ENCODE measurements at places on chromosomes 11 and 22.

DNA sequence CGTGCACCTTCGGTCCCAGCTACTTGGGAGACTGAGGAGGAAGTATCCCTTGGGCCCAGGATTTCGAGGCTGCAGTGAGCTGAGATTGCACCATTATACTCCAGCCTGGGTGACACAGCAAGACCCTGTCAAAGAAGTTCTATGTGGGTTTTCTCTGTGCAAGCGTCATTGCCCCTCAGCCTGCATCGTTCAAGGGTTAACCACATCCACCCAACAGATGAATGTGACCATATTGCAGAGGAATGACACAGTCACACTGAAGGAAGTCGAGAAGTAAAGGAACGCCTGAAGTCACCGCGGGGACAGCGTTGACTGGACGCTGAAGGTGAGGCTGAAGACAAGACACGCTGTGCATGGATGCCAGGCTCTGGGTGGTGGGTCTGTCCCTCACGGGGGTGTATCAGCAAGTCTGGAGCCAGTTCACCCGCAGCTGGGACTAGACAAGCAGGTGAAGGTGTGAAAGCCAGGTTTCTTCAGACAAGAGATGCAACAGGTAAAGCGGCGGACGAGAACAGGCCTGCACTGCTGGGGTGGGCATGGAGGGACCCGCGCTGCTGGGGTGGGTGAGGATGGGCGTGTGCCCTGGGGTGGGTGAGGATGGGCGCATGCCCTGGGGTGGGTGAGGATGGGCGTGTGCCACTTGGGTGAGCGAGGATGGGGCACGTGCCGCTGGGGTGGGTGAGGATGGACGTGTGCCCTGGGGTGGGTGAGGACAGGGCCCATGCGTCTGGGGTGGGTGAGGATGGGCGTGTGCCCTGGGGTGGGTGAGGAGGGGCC lies 36.5 kb upstream of the TOLLIP start:
- DNase-seq, result no peak

DNA sequence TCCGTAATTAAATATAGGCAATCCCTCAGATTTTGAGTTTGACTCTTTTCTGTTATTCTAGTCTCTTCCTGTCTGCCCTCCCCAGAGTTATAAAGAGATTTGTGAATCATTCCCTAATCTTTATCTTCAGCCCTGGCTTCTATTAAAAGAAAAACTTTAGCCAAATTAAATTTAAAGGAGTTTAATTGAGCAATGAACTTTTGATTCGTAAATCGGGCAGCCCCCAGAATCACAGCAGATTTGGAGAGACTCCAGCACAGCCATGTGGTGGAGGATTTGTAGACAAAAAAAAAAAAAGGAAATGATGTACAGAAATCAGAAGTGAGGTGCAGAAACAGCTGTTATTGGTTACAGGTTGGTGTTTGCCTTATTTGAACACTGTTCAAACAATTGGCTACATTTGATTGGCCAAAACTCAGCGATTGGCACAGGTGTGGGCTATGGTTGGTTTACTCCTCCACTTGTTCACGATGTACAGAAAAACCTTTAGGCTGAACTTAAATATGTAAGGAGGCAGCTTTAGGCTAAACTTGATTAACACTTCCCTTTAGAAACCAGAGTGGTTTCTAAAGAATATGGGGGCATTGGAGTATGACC lies 2.3 kb upstream of the ALKBH8 start:
- no peak for DNase-seq

DNA sequence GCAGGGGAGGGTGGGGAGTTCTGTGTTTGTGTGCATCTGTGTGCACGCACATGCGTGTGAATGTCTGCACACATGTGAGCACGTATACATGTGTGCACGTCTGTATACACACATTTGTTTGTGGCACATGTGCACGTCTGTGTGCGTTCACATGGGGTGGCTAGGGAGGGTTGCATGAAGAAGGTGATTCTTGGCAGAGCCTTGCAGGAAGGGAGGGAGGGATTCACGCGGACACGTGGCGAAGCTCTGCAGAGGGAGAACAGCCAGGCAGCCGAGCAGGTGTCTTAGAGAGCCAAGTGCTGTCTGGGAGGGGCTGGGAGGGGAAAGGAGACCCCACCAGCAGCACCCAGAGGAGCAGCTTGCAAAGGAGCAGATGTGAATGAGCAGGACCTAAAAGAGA lies 372.1 kb downstream of the BRD1 start:
- no peak for DNase-seq

GRCh38 chr22:39935116-39935515 lies 25.1 kb upstream of the TMA7B start:
- no peak for DNase-seq

DNA sequence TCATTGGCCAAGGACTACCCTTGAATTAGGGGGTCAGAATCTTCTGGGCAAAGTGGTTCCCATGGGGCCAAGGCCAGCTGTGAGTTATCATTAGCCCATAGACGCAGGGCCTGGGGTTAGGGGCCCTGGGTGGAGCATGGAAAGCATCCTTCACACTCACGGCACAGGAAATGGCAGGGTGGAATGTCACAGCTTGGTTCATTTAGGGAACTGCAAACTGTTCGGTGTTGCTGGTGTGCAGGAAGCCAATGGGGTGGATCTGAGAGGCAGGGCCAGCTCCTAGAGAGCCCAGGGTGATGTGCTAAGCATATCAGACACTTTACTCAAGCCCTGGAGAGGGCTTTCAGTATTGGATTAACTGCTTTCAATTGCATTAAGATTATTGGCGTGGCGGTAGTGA lies 42.9 kb downstream of the TECTA start:
- no peak for DNase-seq

- DNase-seq, result no peak
These were observed 84.4 kb downstream of the MYO7A start for GRCh38 chr11:77212314-77213007.

DNA sequence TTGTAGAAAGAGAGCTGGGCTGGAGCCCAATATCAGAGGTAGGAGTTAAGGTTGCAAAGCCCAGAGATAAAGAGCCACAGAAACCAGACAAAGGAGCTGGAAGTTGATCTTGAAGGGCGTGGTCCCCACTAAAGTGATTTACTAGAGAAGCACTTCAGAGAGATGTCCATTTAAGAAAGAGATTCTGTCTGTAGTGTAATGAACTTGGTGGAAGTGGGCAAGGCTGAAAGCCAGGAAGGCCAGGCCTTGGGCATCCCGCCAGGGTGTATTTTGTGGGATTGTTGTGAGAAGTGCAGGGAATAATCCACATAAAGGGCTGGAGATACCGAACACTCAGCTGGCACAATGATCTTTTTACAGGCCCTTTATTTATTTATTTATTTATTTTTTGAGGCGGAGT lies 1398.8 kb downstream of the TBC1D22A start:
- DNase-seq, result no peak

DNA sequence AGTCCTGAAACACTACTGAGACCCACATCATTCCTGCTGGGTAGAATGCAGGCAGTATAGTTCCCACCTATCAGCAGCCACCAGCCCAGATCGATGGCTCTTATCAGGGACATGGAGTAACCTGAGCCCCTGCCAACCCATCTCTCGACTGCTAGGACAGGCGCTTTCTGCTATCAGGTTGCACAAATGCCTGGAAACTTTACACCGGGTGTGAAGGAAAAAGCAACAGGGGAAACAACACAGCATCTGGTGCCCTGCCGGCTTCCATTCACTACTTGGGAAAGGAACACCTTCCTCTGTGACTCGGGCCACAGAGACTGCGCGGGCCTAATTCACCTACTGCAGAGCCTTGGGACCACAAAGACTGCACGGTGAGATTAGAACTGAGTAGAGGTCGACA lies 18.5 kb downstream of the RBFOX2 start:
- DNase-seq, result no peak
